ENCODE measurements at places on chromosomes 1 and 21.

GRCh38 chr1:116855773-116856201 is 53.9 kb upstream of the PTGFRN start:
- DNase-seq, result no peak

DNA sequence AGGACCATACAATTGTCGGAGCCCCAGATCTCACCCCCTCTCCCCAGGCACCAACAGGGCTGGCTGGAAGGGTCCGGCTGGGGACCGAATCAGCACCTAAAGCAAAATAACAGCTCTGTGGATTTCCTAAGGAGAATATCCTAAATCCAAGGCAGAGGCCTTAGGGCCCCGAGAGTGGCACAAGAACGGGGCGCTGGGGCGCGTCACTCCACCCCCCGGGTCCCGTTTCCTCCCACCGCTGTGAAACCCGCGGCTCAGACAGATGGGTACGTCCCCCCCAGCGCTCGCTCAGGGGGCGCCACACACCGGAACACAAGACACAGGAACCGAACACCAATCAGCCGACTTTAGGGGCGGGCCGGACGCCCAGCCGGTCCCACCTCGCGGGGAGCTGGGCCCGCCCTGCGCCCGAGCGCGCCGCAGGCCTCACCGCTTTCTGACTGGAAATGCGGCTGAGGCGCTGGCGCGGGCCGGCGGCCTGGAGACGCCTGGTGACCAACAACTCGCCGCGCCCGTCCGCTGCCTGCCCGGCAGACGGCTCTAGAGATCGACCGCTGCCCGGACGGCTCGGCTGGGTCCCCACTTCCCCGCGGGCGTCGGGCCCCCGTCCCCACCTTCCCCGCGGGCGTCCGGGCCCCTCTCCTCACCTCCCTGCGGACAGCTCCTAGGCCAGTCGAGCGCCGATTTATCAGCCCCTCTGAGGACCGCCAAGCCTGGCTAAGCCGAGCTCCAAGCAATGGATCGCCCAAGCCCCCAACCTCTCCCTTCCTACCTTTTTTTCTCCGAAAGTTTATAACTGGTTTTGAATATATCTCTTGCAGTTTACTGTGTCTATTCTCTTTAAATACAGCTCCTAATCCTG is at the start of gene HFM1:
Gene HFM1 (minus strand): TSS at position 687 of the 862 bp plus-strand sequence. CDS start 3,755 bp downstream, outside the sequence.
- DNase-seq, result peak; percentile 44

DNA sequence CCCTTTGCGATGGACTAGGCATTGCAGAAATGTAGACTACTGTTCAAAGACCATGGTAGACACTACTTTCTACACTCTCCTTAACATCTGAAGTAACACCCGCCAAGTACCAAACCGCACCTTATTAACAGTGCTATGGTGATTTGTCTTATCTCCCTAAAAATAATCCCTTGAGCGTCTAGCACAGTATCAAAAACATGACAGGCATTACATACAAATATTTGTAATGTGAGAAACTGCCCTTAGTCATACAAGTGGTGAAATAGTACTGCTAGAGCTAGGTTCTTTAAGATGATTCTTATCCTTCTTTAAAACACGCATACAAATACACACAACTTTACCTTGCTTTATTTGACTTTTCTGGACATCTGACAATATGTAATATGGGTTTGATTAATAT is 27.2 kb downstream of the PUM1 start:
- DNase-seq, result no peak

DNA sequence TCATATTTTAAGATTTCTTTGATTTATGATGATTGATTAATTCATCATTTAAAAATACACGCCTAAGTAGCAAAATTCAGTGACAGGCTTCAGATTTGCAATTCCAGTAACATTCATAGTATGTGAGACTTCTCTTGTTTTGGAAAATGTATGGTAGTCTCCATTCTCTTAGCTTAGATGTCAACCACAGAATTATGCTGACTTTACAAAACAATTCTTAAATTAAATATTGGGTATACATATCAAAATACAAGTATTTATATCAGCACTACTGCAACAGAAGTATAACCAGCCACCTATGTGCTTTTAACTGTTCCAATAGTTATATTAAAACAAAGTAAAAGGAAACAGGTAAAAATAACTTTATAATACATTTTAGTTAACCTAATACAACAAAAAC is 1328.6 kb upstream of the ADGRL2 start:
- DNase-seq, result no peak

- DNase-seq, result no peak
Measured at GRCh38 chr1:93905051-93905450, 4.2 kb downstream of the GCLM start.

DNA sequence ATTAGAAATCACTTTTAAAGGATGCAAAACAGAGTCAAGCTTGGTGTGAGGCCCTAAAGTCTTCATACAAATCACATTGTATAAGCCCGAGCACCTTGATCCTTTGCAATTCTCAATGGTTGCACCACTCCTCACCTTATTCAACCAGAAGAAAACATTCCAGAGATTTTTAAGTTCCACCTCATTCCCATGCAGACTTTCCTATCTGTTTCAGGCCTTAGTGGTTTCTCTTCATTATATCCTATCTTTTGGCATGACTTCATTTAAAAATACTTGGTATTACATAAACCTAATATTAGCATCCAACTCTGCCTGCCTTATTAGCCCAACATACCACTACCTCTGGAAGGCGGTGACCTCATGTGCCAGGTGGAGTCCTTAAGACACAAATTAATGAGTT is 9.3 kb upstream of the GREM2 start:
- no peak for DNase-seq

GRCh38 chr1:171245458-171246064 is 2.7 kb upstream of the FMO1 start:
- peak; percentile 33 for DNase-seq

DNA sequence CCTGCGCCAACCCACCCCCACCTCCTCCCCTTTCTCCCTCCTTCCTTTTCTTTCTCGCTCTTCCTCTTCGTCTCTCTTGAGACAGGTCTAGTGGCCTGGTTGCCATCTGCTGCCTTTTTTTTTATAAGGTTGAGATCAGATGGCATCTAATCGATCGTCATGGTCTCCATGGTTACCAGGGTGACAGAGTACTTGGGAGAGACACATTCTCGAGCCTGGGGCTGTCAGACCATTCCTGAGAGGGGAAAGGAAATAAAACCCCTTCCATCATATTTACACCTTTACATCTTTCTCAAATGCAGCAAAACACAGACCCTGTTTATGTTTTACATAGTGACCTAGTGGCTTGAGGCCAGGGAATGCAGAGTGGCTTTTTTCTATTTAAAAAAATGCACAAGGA is 53.5 kb upstream of the SLC22A15 start:
- DNase-seq, result no peak

GRCh38 chr1:172566196-172566997 is 33.4 kb downstream of the SUCO start:
- DNase-seq, result no peak

DNA sequence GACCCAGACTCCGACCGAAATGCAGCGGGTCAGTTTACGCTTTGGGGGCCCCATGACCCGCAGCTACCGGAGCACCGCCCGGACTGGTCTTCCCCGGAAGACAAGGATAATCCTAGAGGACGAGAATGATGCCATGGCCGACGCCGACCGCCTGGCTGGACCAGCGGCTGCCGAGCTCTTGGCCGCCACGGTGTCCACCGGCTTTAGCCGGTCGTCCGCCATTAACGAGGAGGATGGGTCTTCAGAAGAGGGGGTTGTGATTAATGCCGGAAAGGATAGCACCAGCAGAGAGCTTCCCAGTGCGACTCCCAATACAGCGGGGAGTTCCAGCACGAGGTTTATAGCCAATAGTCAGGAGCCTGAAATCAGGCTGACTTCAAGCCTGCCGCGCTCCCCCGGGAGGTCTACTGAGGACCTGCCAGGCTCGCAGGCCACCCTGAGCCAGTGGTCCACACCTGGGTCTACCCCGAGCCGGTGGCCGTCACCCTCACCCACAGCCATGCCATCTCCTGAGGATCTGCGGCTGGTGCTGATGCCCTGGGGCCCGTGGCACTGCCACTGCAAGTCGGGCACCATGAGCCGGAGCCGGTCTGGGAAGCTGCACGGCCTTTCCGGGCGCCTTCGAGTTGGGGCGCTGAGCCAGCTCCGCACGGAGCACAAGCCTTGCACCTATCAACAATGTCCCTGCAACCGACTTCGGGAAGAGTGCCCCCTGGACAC is 534 bp downstream of the C1orf56 start:
- peak; percentile 80 for DNase-seq

DNA sequence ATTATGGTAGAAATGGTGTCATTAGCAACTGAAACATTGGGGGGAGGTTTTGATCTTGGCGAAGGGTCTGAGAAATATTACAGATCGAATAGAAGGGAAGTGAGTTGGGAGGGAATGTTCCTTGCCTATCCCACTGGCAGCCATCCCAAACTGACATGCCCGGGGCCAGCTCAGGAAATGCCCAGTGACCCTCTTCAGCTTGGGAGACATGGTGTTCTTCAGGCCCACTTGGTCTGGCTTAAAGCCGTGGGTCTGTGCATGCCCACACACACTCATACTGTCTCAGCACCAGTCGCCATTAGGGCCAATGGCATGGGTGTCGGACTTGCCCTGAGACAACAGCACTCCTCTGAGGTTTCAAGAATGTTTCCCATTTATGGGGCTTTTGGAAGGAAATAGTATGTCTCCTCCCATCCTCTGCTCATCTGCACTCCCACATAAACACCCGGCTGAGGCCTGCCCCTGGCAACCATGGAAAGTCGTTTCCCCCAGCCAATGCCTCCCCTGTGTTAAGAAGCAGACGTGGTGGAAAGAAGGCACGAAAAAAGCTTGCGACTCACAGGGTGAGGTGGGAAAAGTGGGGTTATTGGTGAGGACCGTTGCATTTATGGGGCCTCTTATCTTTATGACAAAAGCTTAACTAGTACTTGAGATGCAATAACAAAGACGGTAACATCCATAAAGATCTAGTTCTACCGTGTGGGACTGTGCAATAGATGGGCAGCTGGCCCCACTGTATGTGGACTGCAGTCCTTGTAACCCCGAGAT is 2.0 kb downstream of the RNF186 start:
- DNase-seq, result no peak

- DNase-seq, result peak; percentile 47
Measured at GRCh38 chr1:153353226-153353947, 4.3 kb upstream of the S100A9 start.

DNA sequence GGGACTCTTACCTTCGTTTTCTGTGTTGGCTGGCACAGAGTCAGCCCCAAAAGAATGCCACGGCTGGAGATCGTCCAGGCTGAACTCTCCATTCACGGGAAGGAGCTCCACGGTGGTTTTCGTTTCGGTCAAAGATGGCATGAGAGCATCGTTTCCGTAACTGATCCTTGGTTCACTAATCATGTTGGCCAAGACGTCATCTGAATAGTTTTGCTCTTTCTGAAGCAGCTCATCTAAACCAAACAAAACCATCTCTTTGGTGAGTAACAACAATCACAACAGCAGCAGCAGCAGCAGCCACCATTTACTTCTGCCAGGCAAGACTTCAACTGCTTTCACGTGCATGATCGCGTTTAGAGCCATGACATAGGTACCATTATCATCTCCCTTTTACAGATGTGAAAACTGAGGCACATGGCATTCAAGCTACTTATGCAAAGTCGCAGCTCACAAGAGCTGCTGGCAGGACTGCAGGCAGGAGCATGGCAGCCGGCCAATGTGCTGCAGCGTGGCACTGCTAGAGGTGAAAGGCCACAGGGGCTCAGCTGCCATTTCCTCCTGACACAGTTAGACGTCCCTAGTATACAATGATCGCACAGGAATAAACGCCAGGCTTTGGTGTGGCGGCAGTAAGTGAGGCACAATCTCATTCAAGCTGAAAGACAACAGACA is 177.1 kb downstream of the GABPA start:
- DNase-seq, result no peak

DNA sequence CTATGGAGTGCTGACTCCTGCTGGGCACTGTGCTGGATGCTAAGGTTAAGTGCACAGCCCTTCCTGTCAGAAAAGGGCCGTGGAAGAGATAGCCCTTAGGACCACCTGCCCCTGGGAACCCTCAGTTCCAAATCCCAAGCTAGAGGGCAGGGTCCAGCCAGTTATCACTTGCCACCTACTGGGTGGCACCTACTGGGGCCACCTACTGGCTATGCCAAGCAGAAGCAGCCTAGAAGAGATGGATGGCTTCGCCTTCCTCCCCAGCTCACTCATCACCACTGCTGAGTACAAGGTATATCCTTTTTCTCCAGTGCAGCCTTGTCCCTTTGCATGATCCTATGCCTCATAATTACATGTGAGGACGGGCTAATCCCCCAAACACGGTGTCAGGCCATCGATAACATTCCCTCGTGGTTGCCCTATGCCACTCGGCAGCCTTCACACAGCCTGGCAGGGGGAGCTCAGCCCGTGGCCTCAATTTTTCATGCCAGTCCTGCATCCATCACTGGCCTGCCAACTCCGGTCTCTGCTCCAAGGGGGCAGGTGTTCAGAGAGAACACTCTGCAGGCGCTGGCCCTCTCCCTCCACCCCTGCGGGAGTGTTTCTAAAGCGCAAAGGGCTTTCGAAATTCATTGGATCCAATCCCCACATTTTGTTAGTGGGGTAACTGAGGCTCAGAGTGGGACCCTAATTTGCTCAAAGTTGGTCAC is 49.0 kb downstream of the SYT2 start:
- DNase-seq, result no peak

- no peak for DNase-seq
Measured at GRCh38 chr1:208461680-208462079, 217.5 kb upstream of the PLXNA2 start.

DNA sequence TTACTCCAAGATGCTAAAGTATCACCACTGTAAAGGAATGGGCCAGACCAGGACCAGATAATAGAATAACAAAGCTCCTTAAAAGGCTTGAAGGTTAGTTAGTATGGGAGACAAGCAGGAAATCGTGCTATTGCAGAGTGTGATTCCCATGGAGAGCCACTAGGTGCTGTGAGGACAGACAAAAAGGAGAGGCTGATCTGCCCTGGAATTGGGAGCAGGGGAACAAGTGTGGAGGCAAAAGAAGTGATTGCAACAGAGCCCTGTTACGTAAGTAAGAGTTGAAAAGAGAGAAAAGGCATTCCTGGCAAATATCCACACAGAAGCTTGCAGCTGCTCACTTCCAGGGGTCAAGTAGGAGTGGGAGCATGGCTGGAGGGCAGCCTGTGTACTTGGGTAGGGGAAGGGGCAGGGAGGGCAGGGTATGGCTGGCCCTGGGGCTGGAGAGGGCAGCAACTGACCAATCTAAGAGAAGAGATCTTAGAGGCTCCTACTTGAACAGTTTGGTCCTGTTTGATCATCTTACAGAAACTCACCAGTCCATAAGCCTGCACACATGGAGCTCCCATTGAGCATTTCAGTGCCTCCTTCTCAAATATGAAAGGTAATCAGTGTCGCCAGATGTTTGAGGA is 207.7 kb upstream of the GJB5 start:
- DNase-seq, result no peak

GRCh38 chr1:37474697-37475379 is 458 bp downstream of the ZC3H12A start:
- no peak for DNase-seq

GRCh38 chr1:224329842-224330753 is at the start of gene NVL:
NVL (minus strand) TSS chr1:224330172; CDS start chr1:224330127, 45 bp downstream.
- DNase-seq, result peak; percentile 64

DNA sequence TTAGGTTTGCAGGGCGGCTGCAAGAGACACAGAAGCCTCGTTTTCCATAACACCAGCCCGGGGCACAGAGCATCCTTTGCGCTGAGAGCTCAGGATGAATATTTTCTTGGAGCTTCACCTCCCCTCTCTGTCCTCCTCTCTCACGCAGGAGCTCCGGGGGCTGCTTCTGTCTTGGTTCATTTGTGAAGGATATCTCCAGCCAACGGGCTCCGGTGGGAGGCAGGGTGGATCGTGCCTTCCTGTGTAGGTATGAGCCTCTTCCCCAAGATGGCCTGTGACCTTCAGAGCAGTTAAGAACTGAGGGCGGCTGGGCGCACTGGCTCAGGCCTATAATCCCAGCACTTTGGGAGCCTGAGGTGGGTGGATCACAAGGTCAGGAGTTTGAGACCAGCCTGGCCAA is 319.0 kb upstream of the C1orf174 start:
- no peak for DNase-seq
